ENCODE measurements at places on chromosomes 3 and 15. TPM values are rescaled to one million over a fixed set of nuclear protein-coding genes. Genes with fewer than 3 reads are reported as not detected.

DNA sequence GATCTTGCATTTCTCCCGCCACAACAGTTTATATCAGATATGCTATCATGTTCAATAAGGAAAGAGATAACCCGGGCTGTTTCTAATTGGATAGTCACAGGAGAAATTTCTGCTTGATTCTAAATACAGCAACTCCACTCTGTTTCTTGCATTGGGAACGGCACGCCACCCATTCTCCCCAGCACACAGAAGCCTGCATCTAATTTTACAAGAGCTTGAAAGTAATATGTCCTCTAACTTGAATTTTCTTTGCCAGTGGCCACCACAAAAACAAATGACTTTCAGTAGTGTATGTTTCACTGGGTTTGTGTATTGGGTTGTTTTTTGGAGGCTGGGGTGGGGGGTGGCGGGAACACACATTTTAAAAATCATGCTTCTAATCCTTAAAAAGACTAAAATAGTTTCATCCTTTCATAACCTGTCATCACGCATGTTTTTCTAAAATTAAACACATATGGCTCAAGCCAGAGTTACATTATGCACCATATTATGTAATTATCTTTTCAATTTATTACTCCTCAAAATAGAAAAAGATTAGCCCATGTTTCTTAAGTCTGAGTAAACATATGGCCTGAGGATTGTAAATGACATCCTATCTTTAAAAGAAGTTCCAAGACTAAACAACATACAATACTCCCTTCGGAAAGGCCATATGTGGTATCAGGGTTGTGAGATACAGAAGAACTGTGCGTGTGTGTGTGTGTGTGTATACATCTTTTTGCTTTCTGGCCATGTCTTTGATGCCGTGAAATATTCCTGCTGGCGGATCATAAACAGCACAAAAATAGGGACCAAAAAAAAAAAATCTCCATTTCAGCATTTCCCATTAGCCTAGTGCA is 176.3 kb downstream of the FOXP1 start:
- no peaks in the 10 kb centered on the region for H3K27me3 ChIP-seq
- no peak for DNase-seq
- H3K36me3 ChIP-seq = no peaks in the 10 kb centered on the region
- H3K4me3 ChIP-seq = no peak overlapping the region
- H3K4me1 ChIP-seq = no peaks in the 10 kb centered on the region

- H3K4me3 ChIP-seq = no peak overlapping the region
- H3K36me3 ChIP-seq = peaks cover 4% of the 10 kb centered on the region
- H3K27ac ChIP-seq = no peak overlapping the region
- no peaks in the 10 kb centered on the region for H3K4me1 ChIP-seq
- no peak for DNase-seq
- no peaks in the 10 kb centered on the region for H3K27me3 ChIP-seq
Measured at GRCh38 chr3:125480656-125481374, 39.2 kb downstream of the SNX4 start.

DNA sequence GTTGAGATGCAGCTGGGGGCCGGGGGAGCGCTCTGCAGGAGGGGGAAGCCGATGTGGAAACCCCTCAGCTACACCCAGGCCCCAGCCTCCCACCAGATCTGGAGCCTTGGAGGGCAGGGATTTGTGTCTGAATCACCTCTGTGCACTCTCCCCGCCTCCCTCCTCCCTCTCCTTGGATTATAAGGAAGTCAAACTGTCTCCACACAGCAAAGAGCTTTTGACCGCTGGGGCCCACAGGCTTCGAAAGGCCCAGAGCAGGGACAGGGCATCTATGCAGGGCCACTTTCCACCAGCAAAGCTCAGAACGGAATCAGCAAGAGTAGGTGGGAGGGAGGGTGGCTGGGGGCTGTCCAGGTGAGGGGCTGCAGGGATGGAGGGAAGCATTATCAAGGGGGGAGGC is 68.9 kb downstream of the IQSEC1 start:
- no peak overlapping the region for H3K4me3 ChIP-seq
- no peaks in the 10 kb centered on the region for H3K27me3 ChIP-seq
- H3K27ac ChIP-seq = no peak overlapping the region
- no peaks in the 10 kb centered on the region for H3K36me3 ChIP-seq

The NRG4 gene
- not detected for total RNA-seq

The C3orf62 gene
- total RNA-seq = 3.1 TPM

DNA sequence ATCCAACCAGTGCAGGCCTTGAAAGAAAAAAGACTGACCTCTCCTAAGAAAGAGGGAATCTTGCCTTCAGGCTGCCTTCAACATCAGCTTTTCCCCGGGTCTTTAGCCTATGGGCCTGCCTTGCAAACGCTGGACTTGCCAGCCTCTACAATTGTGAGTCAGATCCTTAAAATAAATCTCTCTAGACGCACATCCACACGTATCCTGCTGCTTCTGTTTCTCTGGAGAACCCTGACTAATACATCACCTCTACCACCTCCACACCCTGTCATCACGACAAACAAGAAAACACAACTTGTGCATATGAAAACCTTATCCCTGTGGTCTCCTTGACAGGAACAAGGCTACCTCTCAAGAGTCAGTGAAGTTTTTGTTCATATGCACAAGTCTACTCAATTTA is 11.8 kb downstream of the CYFIP1 start:
- DNase-seq = peak; percentile 29
- no peak overlapping the region for H3K27ac ChIP-seq
- H3K36me3 ChIP-seq = no peaks in the 10 kb centered on the region
- H3K4me3 ChIP-seq = no peak overlapping the region
- no peaks in the 10 kb centered on the region for H3K27me3 ChIP-seq

GRCh38 chr3:85426121-85426520 is 467.3 kb downstream of the CADM2 start:
- no peak overlapping the region for H3K27ac ChIP-seq
- no peak overlapping the region for H3K4me3 ChIP-seq
- no peak for DNase-seq
- no peaks in the 10 kb centered on the region for H3K4me1 ChIP-seq

GRCh38 chr15:79644091-79644490 is 212.0 kb downstream of the MINAR1 start:
- H3K4me1 ChIP-seq = no peaks in the 10 kb centered on the region
- no peak for DNase-seq
- no peak overlapping the region for H3K4me3 ChIP-seq
- H3K27me3 ChIP-seq = no peaks in the 10 kb centered on the region

DNA sequence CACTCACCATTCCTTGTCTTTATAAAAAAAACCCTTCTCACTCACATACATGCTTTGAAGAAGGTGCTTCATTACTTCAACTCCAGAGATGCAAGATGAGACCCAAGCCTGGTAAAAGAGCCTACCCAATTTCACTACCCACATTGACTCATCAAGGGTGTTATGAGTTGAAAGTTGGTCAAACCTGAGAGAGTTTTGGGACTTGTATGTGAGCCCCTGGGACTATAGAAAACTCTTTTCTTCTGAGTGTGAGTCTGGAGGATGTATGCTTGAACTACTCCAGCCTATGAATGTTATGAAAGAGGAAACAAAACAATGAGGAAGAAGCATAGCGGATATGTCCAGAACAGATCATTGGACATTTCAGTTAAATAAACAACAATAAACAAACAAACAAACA is 106.5 kb upstream of the SATB1 start:
- no peaks in the 10 kb centered on the region for H3K27me3 ChIP-seq
- H3K27ac ChIP-seq = no peak overlapping the region
- no peak for DNase-seq
- no peaks in the 10 kb centered on the region for H3K4me1 ChIP-seq
- H3K4me3 ChIP-seq = no peak overlapping the region

- H3K4me3 ChIP-seq = no peak overlapping the region
- no peaks in the 10 kb centered on the region for H3K36me3 ChIP-seq
- DNase-seq = no peak
- no peak overlapping the region for H3K27ac ChIP-seq
Measured at GRCh38 chr15:38555686-38556334, 8.8 kb downstream of the RASGRP1 start.

GRCh38 chr3:170344971-170345370 is 12.5 kb upstream of the SKIL start:
- no peaks in the 10 kb centered on the region for H3K36me3 ChIP-seq
- H3K4me1 ChIP-seq = no peaks in the 10 kb centered on the region
- H3K27me3 ChIP-seq = no peaks in the 10 kb centered on the region
- DNase-seq = no peak
- H3K27ac ChIP-seq = no peak overlapping the region
- H3K4me3 ChIP-seq = no peak overlapping the region

DNA sequence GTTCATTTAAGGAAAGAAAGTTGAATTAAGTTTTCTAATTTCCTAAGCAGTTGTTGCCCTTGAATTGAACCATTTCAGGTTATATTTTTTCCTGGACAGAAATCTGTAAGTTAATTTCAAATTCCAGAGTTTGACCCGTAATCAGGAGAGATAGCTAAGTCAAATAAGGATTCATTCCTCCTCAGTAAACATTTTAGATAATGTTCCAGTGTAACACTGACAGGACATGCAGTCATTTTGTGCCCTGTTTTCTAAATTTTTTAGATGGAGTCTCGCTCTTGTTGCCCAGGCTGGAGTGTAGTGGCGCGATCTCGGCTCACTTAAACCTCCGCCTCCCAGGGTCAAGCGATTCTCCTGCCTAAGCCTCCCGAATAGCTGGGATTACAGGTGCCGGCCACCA is 371.7 kb downstream of the DIPK2A start:
- H3K27ac ChIP-seq = no peak overlapping the region
- no peaks in the 10 kb centered on the region for H3K36me3 ChIP-seq
- no peak for DNase-seq
- no peaks in the 10 kb centered on the region for H3K4me1 ChIP-seq
- H3K27me3 ChIP-seq = no peaks in the 10 kb centered on the region
- H3K4me3 ChIP-seq = no peak overlapping the region

GRCh38 chr15:77556622-77557021 is 76.1 kb downstream of the LINGO1 start:
- DNase-seq = no peak
- no peaks in the 10 kb centered on the region for H3K4me1 ChIP-seq
- no peaks in the 10 kb centered on the region for H3K27me3 ChIP-seq
- no peak overlapping the region for H3K4me3 ChIP-seq
- H3K36me3 ChIP-seq = no peaks in the 10 kb centered on the region
- H3K27ac ChIP-seq = no peak overlapping the region

DNA sequence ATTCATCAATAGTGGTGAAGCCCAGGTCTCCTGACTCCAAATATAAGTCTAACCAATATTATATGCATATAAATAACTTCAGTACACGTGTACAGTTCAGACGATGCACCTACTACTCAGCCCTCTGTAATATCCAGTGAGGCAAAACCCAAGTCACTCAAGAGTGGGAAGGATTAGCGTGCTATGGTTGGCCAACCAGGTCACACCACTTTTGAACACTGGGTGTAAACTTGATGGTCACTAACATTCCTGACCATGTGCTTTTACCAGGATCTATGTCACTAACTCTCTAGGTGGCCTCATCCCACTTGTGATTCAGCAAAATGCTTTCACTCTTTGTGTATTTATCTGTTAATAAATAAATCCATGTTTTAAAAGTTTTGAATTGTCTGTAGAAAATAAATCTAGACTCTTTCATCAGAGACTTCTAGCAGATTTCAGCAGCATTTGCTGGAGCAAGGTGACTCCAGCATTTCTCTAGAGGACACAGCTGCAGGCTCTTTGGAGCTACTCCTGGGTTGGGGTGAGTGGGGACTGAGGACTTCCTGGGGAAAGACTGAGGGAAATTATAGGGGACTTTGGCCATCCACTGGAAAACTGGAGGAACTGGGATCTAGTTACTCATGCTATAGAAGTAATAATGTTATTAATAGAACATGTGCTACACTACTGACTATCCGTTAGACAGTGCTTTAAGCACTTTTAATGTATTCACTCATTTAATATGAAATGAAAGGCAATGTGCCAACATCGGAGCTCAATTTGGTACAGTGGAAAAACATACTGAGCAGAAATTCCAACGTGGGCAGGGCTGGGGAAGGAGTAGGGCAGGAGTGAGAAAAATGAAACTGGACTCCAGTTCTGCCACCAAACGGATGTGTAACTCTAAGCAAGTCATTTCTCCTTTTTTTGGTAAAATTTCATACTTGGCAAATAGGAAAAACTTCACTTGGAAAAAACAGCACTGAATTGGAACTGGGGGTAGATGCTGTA is 97.9 kb downstream of the RORA start:
- peaks cover 36% of the 10 kb centered on the region for H3K4me1 ChIP-seq
- H3K36me3 ChIP-seq = no peaks in the 10 kb centered on the region
- no peak overlapping the region for H3K4me3 ChIP-seq
- no peak overlapping the region for H3K27ac ChIP-seq
- no peaks in the 10 kb centered on the region for H3K27me3 ChIP-seq

GRCh38 chr15:72306211-72306785 is 13.7 kb downstream of the CELF6 start:
- no peaks in the 10 kb centered on the region for H3K4me1 ChIP-seq
- H3K27me3 ChIP-seq = no peaks in the 10 kb centered on the region
- H3K36me3 ChIP-seq = no peaks in the 10 kb centered on the region
- peak; percentile 57 for DNase-seq
- no peak overlapping the region for H3K27ac ChIP-seq

The HYAL1 gene
- 4.6 TPM for total RNA-seq

- no peaks in the 10 kb centered on the region for H3K36me3 ChIP-seq
- H3K4me3 ChIP-seq = no peak overlapping the region
- H3K27me3 ChIP-seq = no peaks in the 10 kb centered on the region
Measured at GRCh38 chr15:85579957-85580694, 199.7 kb downstream of the AKAP13 start.

- no peaks in the 10 kb centered on the region for H3K36me3 ChIP-seq
- no peak for DNase-seq
- H3K27me3 ChIP-seq = no peaks in the 10 kb centered on the region
- H3K27ac ChIP-seq = no peak overlapping the region
Measured at GRCh38 chr15:44443515-44443914, 16.1 kb downstream of the CTDSPL2 start.

DNA sequence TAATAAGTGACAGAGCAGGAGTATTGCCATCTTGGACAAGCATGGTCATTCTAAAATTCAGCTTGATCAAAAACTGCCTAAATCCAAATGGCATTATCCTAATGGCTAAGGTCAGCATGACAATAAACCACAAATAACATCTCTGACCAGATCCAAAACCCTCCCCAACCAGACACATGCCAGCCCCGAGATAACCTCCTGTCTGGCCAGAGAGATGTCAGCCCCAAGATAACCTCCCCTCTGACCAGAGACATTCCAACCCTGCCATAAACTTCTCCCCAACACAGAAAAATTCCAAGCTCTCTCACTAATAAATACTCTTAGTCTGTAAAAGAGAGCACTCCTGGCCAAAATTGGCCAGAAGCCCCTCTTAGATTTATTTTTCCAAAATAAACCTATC is 470.5 kb upstream of the UBE2E2 start:
- no peak overlapping the region for H3K27ac ChIP-seq
- H3K4me1 ChIP-seq = no peaks in the 10 kb centered on the region
- DNase-seq = no peak

The ISLR gene
- total RNA-seq = 97.0 TPM

- DNase-seq = no peak
- H3K4me1 ChIP-seq = peaks cover 28% of the 10 kb centered on the region
- no peaks in the 10 kb centered on the region for H3K27me3 ChIP-seq
- H3K36me3 ChIP-seq = no peaks in the 10 kb centered on the region
Measured at GRCh38 chr3:30268288-30268687, 338.1 kb upstream of the TGFBR2 start.

The GHSR gene
- 0.55 TPM for total RNA-seq
